ENCODE measurements at places on chromosomes 13 and 19. TPM values are rescaled to one million over a fixed set of nuclear protein-coding genes. Genes with fewer than 3 reads are reported as not detected.

- peak; percentile 95 for DNase-seq
Observed at GRCh38 chr19:11242864-11243797, 3.7 kb downstream of the ANGPTL8 start.

GRCh38 chr13:44309794-44310757 lies 63.5 kb upstream of the SERP2 start:
- DNase-seq, result peak; percentile 53

DNA sequence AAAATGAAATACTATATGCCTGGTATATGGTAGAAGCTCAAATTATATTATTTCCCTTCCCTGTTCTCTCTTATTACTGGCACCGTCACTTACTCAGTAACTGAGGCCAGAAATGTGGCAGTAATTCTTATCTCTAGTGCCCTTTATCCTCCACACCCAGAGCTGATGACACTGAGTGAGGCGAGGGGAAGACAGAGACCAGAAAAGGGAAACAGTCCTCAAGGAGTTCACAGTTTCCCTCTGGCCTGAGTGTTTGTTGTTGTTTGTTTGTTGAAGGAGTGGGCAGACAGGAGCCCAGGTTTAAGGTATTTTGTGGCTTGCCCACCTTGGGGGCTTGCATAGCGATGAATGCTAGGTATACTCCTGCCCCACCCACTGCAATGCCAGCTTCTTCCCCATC lies 101.5 kb upstream of the FNDC3A start:
- DNase-seq, result no peak

GRCh38 chr19:15635016-15635805 lies 5.5 kb upstream of the CYP4F3 start:
- DNase-seq, result no peak

- DNase-seq, result no peak
Observed at GRCh38 chr13:99133230-99133629, 67.4 kb upstream of the UBAC2 start.

- DNase-seq, result no peak
Observed at GRCh38 chr13:29782798-29783197, 67.6 kb downstream of the UBL3 start.

DPF1 gene
- 0.16 TPM for polyA plus RNA-seq

DNA sequence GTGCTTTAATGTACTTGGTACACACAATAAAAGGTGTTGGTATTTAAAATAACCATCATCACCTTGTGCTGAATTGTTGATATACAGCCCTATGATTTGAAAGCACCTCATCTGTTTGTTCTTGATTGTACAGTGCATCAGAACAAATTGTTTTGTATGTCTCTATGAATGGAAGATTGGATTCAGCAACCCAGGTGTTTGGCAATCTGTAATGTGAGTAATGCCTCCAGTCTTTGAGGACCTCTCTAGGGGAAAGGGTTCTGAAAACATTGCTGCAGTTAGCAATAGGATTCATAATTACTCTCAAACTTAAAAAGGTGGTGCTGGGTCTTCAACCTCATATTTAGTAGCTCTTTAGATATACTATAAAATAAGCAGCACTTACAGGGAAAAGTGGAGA lies 341.8 kb downstream of the OXGR1 start:
- DNase-seq, result no peak

DNA sequence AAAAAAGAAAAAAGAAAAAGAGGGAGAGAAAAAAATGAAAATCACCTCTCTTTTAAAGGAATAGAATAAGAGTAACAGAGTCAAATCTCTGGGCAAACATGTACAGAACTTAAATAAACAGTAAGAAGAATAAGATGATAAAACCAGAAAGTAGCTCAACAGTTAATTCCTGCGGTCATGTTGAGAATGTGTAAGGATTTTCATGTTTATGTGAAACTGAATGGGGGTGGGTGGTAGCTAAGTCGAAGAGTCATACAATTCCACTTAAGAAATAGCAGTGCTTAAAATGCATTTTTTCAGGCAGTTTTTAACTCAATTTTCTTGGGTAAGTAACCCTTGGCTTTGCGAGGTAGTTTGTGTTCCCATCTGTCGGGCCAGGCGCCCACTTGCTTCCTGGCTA lies 60.9 kb downstream of the PEX11G start:
- DNase-seq, result no peak

PHF11 gene
- polyA plus RNA-seq, result 8.8 TPM

- no peak for DNase-seq
Observed at GRCh38 chr13:95137096-95137495, 164.2 kb downstream of the ABCC4 start.

DNA sequence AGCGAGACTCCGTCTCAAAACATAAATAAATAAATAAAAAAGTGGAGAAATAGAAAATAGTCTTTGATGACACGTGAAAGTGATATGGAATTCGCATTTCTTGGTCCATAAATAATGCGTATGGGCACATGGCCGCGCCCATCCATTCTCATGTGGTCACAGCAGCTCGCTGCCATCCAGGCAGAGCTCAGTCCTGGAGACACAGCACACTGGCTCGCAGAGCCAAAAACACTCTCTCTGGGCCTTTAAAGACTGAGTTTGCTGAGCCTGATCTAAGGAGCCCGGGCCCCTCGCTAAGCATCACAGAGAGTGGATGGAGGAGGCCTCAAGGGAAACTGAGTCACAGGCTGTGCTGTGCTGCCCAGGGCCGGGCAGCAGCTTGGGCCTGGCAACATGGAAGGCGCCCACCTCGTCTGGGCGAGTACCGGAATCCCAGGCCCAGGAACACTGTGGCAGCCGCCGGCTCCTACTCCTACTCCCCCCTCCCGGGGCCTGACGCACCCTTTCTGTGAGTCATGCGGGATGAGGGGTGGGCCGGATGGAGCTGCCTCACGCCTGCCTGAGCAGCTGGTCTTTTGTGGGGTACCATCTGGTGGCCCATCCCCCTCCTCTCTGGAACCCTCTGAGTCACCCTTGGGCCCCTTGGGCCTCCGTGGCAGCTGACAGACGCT lies 28.9 kb upstream of the CACTIN start:
- DNase-seq, result peak; percentile 55

- DNase-seq, result peak; percentile 62
Observed at GRCh38 chr19:18414504-18415177, 4.6 kb upstream of the SSBP4 start.

ZNF256 gene
- polyA plus RNA-seq, result 2.5 TPM

DNA sequence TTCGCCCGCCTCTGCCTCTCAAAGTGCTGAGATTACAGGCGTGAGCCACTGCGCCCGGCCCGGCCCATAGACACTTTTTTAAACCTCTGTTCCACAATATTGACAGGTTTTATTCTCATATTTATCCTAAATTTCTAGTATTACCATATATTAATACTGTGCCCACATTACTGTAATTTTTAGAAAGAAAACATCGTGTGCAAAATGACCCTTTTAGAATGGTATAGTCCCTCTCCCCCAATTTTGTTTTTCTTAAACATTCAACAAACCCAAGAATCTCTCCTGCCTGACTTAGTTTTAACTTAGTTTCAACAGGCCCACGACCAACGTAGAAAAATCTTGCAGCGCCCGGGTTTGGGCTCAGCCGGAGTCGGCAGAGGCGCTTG lies 9.1 kb downstream of the CDX2 start:
- no peak for DNase-seq

SBSN gene
- polyA plus RNA-seq, result not detected

ADGRE1 gene
- 0.03 TPM for polyA plus RNA-seq

DNA sequence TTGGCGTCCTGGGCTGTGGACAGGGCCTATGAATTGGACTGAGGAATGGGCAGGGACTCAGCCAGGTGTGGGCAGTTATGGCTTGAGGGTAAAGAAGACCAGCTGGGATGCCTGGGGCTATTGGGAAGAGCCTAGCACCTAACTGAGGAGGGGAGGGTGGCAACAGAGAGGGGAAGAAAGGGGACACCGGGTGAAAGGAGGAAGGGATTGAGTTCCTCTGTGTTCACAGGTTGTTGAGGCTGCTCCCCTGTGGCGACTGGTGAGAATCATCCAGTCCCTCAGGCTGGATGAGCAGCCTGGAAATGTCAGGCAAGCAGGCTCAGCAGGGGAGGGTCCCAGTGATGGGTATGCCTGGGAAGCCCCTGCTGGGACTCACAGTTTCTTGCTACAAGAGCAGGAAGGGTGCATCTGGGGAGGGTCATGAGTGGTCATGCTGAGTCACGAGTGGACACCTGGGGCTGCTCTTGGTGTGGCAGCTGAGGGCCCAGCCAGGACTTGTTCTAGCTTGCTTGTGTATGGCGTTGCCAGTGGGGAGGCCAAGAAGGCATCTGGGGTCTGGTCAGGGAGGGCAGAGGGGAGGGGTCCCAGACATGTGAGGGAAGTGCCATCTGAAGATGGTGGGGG lies 1.4 kb downstream of the ZNF324 start:
- DNase-seq, result no peak

DNA sequence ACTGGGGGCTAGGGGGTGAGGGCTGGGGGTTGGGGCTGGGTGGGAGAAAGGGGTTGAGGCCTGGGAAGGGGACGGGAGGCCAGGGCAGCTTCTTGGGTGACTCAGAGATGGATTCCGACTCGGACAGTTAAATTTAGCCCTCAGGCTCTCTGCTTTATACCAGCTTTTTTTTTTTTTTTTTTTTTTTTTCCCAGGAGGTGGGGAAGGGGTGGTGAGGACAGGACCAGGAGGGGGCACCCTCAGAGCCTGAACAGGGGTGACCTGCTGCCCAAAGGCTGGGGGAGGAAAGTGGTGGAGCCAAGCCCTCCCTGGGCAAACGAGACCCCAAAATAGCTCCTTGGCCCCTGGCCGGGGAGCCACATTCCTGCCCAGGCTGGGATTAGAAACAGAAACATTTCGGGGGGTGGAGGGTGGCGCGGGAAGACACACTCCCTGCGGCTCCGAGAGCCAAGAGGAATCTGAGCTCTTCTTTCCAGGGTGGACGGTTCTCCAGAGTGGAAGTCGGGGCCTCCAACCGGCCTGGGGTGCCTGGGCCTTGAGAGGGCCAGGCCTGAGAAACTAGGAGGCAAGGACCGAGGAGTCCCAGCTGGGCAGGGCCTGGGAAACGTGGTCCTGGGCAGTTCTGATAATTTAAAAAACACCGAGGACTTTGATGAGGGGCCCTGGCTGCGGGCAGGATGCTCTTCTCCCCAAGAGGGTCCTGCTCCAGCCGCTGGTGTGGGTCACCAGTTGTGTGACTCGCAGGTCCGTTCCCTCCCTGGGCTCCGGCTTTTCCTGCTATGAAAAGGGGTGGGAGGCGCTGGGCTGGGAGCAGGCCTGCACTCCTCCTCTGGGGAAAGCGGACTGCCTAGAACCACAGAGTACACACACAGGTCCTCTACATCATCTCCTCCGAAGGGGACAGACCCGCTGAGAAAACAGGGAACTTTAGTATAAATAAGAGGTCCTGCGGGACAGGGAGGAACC lies 813 bp upstream of the DMPK start:
- peak; percentile 94 for DNase-seq

DNA sequence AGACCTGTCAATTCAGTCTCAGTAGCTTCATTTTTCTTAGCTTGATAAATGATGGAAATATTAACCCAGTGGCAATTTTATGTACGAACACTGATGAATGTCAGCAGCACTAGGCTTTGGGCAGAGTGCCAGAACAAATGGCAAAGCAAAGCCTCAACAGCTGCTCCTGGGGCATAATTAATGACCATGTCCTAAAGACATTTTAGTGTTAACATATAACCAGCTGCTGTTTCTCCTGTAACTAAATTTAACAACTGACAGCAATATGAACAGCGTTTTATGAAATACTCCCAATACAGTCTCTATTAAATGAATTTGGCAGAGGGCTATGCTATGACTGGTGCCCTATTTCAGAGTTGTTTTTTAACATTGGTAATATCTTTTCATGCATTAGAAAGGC lies 47.1 kb downstream of the ZNF568 start:
- DNase-seq, result no peak

GRCh38 chr13:43766725-43767124 lies 20.0 kb downstream of the ENOX1 start:
- DNase-seq, result peak; percentile 21

GRCh38 chr19:58558066-58558622 lies at the start of gene UBE2M:
Gene UBE2M, minus strand, starts transcription at chr19:58558611. Its CDS starts 230 bp downstream, at chr19:58558381.
- DNase-seq, result peak; percentile 62

- DNase-seq, result no peak
Observed at GRCh38 chr19:30916238-30916637, 433.0 kb downstream of the TSHZ3 start.

GRCh38 chr13:60120617-60121336 lies 43.0 kb downstream of the DIAPH3 start:
- no peak for DNase-seq

DNA sequence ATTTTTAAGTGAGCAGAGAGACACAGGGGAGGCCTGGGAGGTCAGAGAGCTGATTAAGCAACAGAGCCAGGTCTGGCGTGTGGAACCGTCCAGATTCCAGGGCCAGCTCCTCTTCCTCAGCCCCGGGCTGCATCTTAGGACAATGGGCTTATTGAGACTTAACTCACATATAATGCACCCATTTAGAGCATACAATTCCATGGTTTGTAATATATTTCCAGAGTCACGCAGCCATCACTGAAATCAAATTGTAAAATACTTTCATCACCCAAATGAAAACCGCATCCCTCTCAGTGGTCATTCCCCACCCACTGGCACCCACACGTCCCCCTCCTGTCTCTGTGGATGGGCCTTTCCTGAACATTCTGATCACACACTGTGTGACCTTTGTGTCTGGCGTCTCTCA lies 2.1 kb upstream of the HMG20B start:
- no peak for DNase-seq

IGFL3 gene
- polyA plus RNA-seq, result not detected

DNA sequence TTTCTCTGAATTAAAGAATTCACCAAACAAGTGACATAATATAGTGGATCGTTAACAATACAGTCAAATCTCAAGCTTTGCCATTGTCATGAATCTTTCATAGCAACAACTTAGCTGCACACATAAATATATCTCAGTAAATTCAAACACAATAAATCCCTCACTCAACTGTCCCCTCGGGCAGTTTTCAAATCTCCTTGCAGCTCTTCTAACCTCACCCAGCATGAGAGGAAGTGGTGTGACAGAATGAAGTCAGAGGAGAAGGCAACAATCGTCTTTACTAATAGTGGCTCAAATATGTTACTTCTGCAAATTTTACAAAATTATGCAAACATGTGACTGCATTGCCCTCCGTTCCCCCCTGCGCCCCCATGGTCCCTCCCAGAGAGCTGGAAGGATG lies 148.2 kb downstream of the RAP2A start:
- DNase-seq, result no peak

IGFL4 gene
- not detected for polyA plus RNA-seq

- no peak for DNase-seq
Observed at GRCh38 chr19:16595097-16595496, 22.9 kb upstream of the SLC35E1 start.

SWSAP1 gene
- polyA plus RNA-seq, result 2.3 TPM

- no peak for DNase-seq
Observed at GRCh38 chr13:108680011-108680410, 50.6 kb downstream of the MYO16 start.

DNA sequence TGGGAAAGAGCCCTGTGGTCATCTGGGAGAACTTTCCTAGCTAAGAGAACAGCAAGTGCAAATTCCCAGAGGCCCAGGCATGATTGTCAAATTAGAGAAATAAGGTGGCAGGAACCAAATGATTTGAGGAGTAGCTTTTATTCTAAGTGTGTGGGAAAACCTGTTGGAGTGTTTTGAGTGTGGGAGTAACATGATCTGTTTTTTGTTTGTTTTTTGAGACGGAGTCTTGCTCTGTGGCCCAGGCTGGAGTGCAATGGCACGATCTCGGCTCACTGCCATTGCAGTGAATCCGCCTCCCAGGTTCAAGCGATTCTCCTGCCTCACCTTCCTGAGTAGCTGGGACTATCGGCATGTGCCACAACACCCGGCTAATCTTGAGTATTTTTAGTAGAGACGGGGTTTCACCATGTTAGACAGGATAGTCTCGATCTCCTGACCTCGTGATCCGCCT lies 2.4 kb downstream of the SAE1 start:
- DNase-seq, result no peak

Measured in psoas muscle (tissue), 8 donors.